ENCODE measurements at places on chromosomes 5 and 9. TPM values are rescaled to one million over a fixed set of nuclear protein-coding genes. Genes with fewer than 3 reads are reported as not detected.

The MYOT gene
- total RNA-seq, result not detected

The PTGDS gene
- total RNA-seq, result not detected

The SOHLH1 gene
- total RNA-seq, result not detected

The RELL2 gene
- 4.3 TPM for total RNA-seq

The OSMR gene
- total RNA-seq, result 38.8 TPM

The PCDHGA3 gene
- total RNA-seq, result under 0.01 TPM

The PCDH12 gene
- total RNA-seq, result not detected

The SLC45A2 gene
- total RNA-seq, result not detected
